NCI-H460 (cell line): ENCODE measurements at places on chromosomes 4 and X. TPM values are rescaled to one million over a fixed set of nuclear protein-coding genes. Genes with fewer than 3 reads are reported as not detected.
A peak's percentile ranks its signal among the peaks of the same experiment; 100 is the strongest.

USP17L18 gene
- not detected in 2 replicates for total RNA-seq

TMPRSS11B gene
- total RNA-seq: not detected in 2 replicates

DNA sequence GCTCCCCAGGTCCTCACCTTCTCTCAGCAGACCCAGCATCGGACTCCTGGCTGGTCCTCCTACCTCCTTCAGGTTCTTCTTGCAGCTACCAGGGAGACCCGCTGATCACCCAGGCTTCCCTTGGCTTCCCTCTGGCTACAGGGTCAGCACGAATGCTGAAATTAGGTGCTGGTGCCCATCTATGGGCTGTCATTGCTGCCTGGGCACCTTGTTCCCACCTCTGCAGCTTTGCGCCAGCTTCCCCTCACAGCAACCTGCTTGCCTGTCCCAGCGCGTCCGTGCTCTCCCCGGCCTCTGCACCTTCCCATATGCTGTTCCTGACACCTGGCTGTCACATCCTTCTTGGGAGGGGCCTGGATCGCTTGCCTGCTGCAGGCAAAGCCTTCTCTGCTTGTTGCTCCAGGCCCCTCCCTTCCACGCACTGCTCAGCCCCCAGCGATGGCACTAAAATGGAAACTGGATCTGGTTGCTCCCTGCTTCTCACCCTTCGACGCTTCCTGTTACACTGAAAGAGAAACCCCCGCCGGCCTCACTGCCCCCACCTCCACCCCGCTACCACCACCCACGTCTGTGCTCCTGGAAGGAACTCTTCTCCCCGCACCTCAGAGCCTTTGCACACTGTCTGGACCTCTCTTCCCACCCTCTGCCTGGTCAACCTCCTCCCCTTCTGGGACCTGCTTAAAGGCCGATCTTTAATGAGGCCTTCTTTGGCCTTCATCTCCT is 22.2 kb downstream of the C4orf50 start:
- no peak for DNase-seq

- DNase-seq: no peak
Measured at GRCh38 chr4:144685911-144686310, 40.0 kb downstream of the HHIP start.

DNA sequence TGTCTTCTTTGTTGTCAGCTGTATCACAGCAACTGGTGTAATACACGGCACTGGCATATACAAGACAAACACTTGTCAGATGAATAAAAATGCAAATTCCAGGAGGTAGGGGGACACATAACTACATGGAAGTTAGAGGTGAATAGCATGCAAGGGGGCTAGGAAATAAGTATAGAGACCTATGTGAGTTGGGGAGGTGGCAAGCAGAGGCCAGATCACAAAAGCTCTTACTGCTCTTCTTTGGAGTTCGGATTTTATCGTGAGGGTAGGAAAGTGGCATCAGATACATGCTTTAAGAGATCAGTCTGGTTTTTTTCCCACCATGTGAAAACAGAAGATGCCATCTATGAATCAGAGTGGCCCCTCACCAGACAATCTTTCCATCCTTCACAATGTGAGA is 2.8 kb upstream of the SRP72 start:
- no peak for DNase-seq

GRCh38 chrX:103734125-103734760 is 23.5 kb downstream of the TMEM31 start:
- no peak for DNase-seq

- no peak for DNase-seq
Measured at GRCh38 chr4:111018216-111018615, 395.3 kb upstream of the PITX2 start.

DNA sequence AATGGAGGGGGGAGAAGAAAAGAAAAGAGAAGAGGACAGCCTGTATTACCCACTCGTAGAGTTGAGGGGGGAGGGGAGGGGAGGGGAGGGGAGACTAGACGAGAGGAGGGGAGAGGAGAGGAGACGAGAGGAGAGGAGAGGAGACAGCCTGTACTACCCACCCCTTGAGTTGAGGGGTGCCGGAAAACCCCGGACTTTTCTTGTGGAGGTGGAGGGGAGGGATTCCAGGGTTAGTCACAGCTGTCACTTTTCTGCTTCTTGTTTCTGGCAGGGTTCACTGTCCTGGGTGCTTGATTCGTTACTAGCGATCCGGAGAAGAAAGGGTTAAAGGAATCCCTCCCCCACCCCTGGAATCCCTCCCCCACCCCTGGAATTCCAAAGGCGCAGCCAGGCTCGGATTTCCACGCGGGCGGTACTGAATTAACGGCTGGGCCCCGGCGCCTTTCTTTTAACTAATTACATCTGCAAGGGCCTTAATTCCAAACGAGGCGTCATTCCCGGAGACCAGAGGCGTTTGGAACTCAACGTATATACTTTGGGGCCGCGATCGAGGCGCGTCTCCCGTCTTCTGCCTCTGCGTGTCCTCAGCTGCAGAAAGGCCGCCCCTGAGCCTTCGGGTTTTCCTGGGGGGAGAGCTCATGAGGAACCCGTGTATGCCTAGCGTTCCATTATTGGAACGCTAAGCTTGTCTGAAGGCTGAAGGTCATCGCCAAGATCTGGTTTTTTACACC is 20.1 kb upstream of the CSF2RA start:
- DNase-seq: peak; percentile 33

DNA sequence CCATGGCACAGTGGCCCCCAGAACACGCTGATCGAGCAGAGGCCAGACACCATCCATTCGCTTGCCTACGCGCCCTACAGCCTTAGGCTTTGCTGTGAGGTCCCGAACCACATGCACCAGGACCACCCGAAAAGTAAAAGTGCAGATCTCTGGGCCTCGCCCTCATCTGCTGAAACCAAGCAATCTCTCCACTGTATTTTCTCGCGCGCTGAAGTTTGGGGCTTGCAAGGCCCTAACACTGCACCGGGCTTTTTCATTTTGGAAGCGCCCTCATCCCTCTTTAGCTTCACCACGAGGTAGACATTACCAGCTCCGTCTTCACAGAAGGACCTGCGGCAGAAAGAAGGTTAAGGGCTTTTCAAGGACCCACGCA is 21.2 kb downstream of the NKX3-2 start:
- DNase-seq: no peak
